ENCODE measurements at places on chromosomes 4 and X.

DNA sequence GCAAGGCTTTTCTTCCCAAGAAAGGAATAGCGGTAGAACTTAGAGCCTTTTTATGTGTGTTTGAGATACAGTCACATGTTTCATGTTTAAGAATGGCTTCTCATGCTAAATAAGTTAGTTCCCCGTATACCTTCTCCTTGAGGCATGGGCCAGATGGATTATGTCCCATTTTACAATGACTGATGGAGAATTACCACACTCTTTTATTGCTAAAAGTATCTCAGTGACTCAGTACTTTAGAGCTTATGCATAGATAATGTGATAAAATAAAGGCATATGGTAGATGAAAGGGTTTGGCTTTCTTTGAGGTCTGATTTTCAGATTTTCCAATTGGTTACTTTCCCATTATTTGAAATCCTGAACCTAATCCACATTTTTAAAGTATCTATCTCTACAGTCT lies 121.8 kb upstream of the BMPR1B start:
- DNase-seq, result no peak

DNA sequence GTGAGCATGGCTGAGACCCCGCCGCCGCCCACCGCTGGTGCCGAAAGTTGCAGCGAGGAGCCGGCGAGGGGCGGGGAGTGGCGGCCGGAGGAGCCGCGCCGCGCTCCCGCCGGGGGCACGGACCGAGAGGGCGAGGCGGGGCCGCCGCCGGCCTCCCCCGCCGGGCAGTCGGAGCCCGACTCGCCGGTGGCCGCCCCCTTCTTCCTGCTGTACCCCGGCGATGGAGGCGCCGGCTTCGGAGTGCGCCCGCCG lies 16.5 kb downstream of the UTP3 start:
- no peak for DNase-seq

DNA sequence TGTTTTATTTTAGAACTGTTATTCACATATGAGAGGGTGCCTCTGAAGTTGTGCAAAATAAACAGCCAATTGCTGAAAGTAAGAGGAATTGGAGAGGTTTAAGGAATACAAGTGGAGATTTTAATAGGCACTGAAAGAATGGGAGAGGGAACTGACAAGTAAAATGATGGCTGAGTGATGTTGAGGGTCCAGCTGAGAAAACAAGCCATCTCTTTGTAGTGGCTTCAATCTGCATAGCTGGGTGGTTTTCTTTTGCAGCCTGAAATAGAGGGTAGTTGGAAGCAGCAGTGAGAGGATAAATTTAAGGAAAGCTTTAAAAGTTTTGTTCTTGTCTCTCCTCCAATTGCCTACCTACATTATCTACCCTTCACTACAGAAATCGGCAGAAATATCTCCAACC lies 106.7 kb upstream of the DGKK start:
- DNase-seq, result no peak

- DNase-seq, result no peak
These were observed 31.5 kb downstream of the CASP3 start for GRCh38 chr4:184617600-184618196.

DNA sequence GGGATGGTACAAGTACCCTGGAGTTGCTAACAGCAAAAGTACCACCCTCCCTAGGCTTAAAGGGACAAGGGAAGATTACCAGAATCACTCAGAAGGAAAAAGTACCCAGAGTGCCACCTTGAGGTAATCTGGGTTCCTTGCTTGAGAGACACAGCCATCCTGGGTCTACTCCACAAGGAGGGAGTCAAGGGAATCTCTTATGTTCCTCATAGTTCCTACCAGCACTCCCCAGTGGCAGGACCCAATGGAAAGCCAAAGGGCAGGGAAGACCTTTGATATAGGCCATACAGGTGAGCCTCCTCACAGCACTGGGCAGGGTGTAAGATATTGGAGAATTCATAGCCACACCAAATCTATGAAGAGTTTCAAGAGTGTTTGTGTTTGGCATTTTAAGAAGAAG lies 5.7 kb downstream of the IL2 start:
- no peak for DNase-seq

GRCh38 chr4:48093991-48094416 lies 40.0 kb downstream of the TXK start:
- no peak for DNase-seq

DNA sequence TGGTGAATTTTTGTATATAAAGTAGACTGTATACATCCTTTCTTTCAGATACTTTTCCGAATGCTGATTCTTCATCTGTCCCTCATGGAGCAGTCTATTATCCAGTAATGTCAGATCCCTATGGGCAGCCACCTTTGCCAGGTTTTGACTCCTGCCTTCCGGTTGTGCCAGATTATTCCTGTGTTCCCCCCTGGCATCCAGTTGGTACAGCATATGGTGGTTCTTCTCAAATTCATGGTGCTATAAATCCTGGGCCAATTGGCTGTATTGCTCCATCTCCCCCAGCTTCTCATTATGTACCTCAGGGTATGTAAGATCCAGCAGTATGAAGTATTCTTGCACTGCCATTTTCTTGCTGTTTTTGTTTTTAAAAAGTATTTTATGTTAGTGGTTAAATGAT lies 78.7 kb downstream of the ALG13 start:
- DNase-seq, result no peak

GRCh38 chr4:146621-147020 lies 22.3 kb downstream of the ZNF718 start:
- no peak for DNase-seq

DNA sequence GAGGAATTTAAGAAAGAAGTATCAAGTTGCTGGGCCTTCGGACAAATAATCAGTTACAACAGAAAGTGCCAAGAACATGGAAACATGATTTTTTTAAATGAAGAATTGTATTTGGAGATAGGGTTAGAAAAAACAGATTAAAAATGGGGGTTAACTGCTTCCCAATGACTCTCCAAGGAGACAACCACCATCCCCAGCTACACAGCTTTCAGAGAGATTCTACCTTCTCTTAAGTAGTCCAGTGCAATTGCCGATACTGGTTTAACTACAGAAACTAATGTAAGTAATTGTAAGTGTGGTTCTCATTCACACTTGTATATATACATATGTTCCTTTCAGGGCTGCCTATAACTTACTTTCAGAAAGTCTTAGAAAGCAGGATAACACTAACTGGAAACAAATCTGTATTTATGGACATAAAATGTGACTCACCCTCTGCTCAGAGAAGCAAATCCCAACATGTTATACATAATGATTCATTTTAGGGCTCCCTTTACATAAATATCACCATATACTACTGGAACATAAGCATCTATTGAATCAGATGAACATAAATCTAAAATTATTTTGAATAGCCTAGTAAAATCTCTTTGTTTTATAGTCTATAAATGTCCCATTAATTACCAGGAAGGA lies 248.9 kb upstream of the UGT8 start:
- DNase-seq, result no peak

DNA sequence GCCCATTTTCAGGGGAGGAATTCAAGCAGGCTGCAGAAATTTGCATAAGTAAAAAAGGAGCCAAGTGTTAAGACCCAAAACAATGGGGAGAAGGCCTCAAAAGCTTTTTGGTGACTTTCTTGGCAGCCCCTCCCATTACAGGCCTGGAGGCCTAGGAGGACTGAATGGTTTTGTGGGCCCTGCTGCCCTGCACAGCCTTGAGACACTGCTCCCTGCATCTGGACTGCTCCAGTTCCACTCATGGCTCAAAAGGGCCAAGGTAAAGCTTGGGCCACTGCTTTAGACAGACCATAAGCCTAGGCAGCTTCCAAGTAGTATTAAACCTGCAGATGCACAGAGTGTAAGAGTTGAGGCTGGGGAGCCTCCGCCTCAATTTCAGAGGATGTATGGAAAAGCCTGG lies 501.6 kb downstream of the MID1IP1 start:
- no peak for DNase-seq

GRCh38 chrX:74423289-74423998 lies 2.2 kb downstream of the SLC16A2 start:
- no peak for DNase-seq

DNA sequence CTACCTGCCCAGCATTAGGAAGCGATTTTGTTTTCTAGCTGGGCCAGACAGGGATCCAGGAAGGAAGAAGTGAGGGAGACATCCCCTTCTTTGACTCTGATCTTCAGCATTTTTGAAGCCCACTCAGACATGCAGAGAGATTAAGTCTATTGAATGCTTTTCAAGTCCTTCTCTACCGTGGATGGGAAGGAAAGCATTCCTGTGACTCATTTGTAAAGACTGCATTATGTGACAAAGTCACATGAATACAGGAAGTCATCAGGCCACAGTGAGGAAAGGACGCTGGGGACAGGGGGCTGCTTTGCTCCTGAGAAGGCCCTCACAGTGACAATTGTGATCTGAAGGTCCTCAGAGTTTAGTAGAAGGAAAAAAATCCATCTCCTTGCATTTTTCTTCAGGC lies 67.4 kb upstream of the GBA3 start:
- no peak for DNase-seq

DNA sequence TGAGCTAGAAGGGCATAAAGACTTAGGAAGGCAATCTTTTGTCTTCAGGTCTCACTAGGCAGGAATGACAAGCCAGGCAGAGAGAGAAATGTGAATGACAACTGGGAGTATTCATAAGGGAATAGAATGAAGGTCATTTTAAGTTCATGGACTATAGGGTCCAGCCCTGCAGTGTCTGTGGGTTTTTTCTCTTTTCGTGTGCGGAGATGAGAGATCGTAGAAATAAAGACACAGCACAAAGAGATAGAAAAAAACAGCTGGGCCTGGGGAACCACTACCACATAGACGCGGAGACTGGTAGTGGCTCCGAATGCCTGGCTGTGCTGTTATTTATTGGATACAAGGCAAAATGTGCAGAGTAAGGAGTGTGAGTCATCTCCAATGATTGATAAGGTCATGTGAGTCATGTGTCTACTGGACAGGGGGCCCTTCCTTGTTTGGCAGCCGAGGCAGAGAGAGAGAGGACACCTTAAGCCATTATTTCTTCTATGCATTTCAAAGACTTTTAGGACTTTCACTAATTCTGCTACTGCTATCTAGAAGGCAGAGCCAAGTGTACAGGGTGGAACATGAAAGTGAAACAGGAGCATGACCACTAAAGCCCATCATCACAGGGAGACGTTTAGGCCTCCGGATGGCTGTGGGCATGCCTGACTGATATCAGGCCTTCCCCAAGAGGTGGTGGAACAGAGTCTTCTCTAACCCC lies 921.8 kb upstream of the PCDH10 start:
- DNase-seq, result no peak

DNA sequence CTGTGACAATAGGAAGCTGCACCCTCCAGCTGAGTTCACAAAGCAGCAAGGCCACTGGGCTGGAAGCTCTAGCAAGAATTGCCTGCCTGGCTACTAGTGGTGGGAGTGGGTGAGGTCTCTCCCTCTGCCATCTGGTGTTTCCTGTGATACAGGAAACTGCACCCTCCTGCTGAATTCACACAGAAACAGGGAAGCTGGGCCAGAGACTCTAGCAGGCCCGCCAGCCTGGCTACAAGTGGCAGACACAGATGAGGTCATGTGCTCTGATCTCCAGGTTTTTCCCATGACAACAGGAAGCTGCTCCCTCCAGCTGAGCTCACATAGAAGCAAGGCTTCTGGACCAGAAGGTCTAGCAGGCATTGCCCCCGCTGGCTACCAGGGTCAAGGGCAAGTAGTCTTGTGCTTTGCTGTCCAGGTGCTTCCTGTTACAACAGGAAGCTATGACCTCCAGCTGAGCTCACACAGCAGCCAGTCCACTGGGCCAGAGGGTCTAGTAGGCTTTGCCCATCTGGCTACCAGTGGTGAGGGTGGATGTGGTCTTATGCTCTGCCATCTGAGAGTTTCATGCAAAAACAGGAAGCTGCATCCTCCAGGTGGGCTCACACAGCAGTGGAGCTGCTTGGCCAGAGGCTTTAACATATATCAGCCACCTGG lies 41.5 kb upstream of the ZXDA start:
- no peak for DNase-seq

GRCh38 chr4:128880662-128881061 lies 71.2 kb downstream of the JADE1 start:
- DNase-seq, result no peak

GRCh38 chr4:77199276-77199675 lies 42.3 kb downstream of the CCNG2 start:
- no peak for DNase-seq

- no peak for DNase-seq
These were observed 1.6 kb upstream of the NKX1-1 start for GRCh38 chr4:1407657-1408333.

DNA sequence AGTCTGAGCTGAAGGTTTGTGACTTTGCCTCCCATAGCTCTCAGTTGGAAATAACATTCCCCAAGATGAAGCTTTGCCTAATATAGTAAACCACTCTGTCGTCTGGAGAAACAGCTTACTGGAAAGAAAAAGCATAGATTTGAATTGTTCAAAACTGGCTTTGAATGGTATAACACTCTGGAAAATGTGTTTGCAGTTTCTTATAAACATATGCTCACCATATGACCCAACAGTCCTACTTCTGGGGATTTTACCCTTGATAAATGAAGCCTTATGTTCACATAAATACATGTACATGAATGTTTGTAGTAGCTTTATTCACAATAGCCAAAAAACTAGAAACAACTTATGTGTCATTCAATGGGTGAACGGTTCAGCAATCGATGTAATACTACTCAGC lies 10.2 kb downstream of the VEGFD start:
- DNase-seq, result no peak

- no peak for DNase-seq
These were observed 183.3 kb upstream of the INTU start for GRCh38 chr4:127449449-127449848.

DNA sequence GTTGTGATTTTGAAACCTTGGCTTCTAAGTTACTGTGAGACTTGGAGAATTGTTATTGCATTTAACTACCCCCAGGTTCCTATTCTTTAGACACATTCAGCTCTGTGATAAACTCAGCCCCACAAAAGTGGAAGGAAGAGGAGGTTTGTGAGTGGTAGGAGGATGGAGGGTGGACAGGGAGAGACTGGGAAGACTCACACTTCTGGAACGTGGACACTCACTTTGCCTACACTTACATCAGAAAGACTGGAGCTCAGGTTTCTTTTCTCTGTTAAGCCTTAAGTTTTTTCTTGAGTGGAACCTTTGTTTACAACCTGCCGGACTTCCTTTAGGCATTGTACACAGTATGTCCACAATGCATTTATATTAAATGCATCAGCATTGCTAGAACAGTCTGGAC lies 99.0 kb downstream of the AREG start:
- DNase-seq, result no peak

GRCh38 chrX:134752558-134752957 lies 94.3 kb upstream of the PLAC1 start:
- DNase-seq, result no peak

GRCh38 chrX:134895805-134896581 lies 94.8 kb upstream of the SMIM10 start:
- DNase-seq, result no peak

- no peak for DNase-seq
These were observed 8.3 kb upstream of the AGA start for GRCh38 chr4:177450426-177451107.

DNA sequence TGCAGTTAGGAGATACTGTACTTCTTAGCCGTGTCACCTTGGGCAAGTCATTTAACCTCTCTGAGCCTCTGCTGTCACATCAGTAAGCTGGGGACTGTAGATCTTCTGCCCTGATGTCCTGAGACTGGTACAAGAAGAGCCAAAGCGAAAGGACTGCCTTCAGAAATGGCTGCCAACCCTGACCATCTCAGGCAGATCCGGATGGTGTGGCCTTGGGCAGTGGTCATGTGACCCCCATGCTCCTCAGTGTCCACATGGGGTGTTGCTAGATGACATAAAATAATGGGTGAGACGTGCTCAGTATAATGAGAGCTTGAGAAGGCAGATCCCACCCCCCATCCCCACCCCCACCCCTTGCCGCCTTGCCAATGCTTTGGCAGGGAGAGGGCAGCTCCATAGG lies 60.4 kb upstream of the MTM1 start:
- no peak for DNase-seq

GRCh38 chrX:23857363-23857762 lies 50.4 kb downstream of the APOO start:
- DNase-seq, result no peak

GRCh38 chr4:107996949-107997788 lies 7.5 kb downstream of the HADH start:
- no peak for DNase-seq
